ENCODE measurements at places on chromosomes 13 and 19.

GRCh38 chr13:23504180-23504579 is 66.0 kb upstream of the TNFRSF19 start:
- DNase-seq = no peak

DNA sequence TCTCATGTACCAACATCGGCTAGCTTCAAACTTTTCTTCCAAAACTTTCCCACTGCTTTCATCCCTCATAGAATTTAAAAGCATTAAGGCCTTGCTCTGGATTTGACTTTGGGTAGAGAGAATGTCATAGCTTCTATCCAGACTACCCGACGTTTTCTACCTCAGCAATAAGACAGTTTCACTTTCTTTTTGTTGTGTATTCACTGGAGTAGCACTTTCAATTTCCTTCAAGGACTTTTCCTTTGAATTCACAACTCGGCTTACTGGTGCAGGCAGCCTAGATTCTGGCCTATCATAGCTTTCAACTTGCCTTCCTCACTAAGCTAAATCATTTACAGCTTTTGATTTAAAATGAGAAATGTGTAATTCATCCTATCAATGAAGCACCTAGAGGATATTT is 420.4 kb upstream of the GPC6 start:
- DNase-seq = no peak

GRCh38 chr13:23578411-23579071 is 8.3 kb downstream of the TNFRSF19 start:
- peak; percentile 21 for DNase-seq

- DNase-seq = peak; percentile 22
These were observed 13.2 kb downstream of the DNAJC15 start for GRCh38 chr13:43036351-43037250.

DNA sequence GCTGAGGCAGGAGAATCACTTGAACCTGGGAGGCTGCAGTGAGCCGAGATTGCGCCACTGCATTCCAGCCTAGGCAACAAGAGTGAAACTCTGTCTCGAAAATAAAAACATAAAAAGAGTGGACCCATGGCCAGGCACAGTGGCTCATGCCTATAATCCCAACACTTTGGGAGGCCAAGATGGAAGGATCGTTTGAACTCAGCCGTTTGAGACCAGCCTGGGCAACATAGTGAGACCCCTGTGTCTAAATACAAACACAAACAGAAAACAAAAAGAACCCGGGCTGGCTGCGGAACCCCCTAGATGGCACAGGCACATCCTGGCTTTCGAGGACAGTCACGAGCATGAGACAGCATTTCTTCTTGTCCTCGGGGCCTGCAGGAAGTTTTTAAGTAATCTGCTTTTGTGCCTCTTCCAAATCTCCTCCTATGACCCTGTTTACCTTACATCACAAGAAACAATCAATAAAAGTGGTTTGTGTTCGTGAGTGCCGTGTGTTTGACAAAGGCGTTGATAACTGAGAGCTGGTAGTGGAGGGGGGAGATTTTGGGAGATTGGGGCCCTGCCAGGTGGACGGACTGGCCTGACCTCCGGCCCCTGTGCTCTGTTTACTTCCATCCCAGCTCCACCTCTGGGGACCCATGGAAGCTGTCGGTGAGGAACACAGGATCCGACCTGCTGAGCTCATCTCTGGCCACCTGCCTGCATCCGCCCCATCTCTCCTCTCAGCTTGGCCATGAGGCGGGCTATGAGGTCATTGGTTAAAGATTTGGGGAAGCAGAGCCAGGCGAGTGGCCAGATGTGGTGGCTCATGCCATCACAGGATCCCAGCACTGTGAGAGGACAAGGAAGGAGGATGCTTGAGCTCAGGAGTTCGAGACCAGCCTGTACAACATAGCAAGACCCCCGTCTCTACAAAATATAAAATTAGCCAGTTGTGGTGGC is 5.9 kb upstream of the GDF15 start:
- no peak for DNase-seq

DNA sequence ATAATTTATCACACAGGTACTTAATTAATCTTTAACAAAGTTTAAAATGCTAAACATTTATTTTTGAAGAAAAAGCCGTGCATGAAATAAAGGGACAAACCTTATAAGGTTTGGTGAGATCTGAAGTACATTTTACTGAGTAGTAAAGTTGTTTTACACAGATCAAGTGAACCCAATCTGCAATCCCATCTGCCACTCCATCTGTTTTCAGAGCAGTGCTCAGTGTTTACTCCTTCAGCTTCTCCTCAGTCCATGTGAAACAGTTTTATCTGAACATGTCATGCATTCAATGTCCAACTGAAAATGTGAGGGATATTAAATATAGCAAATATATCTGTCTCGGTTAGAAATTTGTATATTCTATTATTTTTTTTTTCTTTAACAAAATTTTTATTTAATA is 166.8 kb downstream of the MAB21L1 start:
- DNase-seq = no peak

GRCh38 chr13:59658027-59658737 is 505.5 kb downstream of the DIAPH3 start:
- DNase-seq = no peak

DNA sequence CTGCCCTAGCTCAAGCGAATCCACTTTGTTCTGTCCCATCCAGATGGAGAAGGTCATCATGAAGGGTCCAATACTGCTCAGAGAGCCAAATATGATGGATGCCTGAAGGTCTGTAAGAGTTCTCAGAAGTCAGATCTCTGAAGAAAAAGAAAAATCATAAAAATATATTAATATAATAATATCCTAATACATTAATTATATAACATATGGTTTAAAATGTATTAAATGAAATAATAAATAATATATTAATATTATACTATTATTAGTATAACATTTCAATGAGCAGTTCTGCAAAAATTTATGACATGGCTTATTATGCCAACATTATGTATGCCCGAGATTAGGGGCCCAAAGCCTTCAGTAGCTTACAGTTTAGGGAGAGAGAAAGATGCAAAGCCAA is 78.2 kb upstream of the GPR12 start:
- DNase-seq = no peak

DNA sequence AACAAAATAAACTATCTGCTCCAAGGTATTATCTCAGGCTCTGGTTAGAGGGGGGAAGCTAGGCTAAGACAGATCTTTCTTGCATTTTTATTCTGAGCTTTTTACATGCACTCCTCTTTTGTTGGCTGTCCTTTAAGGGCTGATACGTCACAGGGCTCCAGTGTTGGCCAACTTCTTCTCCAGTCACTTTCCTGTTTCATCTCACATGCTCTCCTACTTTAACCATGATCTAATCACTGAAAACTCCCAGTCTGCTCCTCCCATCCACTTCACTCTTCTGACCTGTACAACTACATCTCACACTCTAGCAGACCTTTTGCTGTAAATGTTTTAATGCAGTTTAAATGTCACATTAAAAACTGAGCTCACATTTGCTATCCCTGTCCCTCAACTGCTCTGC is 510.0 kb upstream of the KLF12 start:
- no peak for DNase-seq
